ENCODE measurements at places on chromosomes 6 and 20.
A peak's percentile ranks its signal among the peaks of the same experiment; 100 is the strongest.

GRCh38 chr6:104239971-104240370, 619.7 kb downstream of the HACE1 start:
- ATAC-seq, result no peak

- ATAC-seq, result no peak
These were observed 7.8 kb upstream of the NCOA3 start for GRCh38 chr20:47493963-47494293.

GRCh38 chr20:3749689-3750531, 17.4 kb downstream of the HSPA12B start:
- no peak for ATAC-seq

GRCh38 chr6:122726649-122727048, 52.9 kb upstream of the FABP7 start:
- peak; percentile 27 for ATAC-seq

DNA sequence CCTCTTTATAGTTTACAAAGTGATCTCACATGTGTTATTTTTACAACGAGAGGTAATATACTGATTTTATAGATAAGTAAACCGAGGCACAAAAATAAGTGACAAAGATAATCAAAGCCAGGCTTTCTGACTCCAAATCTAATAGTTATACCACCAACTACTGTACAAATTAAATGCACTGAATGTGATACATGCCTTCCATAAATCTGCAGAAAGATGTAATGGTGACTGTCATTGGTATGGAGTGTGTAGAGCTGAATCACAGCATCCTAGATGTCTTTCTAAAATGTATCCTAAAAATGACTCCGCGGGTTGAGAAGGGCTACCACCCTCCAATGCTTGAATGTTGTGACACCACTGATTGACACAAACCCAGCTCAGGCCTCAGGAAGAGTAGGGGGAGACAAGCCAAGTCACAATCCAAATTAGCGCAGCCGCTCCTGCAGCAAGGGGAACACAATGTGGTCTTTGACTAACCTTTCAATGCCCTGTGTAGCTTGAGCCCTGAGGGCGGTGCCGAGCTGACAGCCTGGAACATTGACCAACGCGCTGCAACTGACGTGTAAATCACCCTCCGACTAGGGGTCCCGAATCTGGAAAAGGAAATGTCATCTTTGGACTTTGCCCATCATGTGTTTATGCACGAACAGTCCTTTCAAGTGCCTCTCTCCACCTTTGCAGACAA, 136.8 kb downstream of the OLIG3 start:
- ATAC-seq, result no peak

DNA sequence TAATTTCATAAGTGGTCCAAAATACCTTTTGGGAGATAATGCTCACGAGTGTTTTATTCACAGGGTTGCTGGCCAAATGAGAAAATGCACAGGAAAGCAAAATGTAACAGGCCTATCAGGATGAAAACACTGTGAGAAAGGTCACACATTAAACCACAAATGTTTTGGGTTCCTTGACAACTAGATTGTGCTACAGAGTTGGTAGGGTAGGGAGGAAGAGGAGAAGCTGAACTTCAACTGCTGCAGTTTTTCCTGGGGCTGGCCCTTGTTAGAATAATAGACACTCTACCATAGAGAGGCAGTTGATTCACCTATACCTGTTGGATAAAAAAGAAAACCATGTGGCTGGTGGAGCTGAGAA, 28.1 kb upstream of the PAQR8 start:
- no peak for ATAC-seq

GRCh38 chr20:11124849-11125505, 451.2 kb upstream of the JAG1 start:
- no peak for ATAC-seq

DNA sequence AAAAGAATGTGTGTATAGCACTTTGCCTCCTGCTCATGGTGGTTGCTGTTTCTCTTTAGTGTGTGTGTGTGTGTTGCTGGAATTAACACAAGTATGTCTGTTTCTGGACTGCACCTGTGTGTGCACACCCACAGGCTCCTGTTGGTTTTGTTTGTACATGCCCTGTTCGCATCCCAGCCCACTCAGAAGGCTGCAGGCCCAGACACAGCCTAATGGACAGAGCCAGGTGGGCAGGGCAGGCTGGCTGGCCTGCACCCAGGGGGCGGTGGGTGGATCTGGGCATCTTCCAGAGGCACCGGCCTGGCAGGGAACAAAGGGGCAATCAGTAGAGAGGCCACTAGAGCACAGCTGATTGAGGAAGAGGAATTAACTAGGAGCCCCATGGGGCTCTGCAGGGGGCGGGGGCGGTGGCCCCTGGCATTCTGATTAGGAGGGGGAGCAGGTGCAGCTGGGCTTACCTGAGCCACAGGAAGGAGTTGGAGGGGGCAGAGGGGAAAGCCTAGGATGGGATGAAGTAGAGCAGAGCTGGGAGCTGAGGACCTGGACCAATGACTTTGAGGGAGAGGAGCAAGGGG, 21.9 kb downstream of the CD40 start:
- peak; percentile 37 for ATAC-seq

DNA sequence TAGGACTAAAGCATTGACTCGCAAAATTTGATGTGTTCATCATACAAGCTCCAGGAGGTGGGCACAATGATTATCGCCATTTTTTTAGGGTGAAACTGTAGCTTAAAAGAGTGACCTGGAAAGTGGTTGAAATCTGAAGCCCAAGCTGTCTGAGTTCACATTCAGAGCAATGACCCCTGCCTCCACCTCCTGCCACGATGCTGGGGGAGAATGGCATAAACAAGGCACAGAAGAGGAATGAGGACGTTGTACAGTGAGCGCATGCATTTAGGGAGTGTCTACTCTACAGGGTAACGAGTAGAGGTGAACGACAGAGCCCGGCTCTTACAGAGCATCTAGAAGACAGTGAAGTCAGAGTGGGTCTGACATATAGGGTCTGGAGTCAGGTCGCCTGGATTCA, 37.2 kb downstream of the CNKSR3 start:
- ATAC-seq, result no peak

DNA sequence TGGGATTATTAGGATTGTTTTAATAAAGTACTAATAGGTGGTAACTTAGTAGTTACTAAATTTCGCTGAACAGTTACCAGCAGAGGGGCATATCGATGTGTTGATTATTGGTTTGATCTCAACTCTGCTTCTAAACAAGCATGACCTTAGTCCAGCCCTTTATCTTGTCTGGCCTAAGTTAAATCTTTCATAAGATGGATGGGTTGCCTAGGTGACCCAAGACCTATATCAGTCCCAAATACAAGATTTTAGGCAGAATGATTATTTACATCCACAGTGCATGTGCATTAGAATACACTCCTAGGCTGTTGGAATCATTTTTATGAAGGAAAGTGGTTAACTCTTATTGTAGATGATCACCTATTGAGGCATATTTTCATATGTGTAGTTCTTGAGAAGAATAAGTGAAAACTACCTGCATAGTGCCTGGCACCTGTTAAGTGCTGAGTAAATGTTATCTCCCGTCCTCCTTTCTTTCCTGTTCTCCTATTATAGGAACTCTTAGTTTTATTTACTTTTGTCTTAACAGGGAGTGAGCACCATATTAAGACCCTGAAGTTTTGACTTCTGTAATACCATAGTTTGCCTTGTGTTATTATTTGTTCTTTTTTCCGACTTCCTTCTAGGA, 1.1 kb downstream of the HSF2 start:
- no peak for ATAC-seq

GRCh38 chr20:32201977-32202363, 5.6 kb downstream of the PLAGL2 start:
- no peak for ATAC-seq

DNA sequence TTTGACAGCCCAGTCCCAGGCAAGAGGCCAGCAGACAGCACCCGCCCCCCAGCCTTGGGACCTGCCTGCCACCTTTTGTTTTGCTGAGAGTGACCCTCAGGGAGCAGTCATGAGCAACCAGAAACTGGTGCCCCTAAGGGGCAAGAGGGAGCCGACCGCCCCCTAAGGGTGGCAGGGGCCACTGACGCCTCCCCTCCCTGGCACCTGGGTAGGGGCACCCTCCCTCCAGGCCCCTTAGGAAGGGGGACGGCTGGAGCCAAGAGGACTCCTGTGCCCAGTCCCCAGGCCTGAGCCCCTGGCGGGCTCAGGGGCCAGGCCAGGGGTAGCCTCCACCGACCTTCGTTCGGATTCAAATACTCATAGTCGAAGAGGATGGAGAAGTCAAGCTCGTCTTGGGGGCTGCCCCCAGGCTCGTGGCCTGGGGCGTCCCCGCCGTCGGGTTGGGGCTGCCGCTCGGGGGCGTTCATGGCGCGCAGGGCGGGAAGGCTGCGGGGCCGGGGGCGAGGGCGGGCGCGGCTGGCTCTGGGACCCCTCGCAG, 417 bp downstream of the NFATC2 start:
- ATAC-seq, result peak; percentile 74

DNA sequence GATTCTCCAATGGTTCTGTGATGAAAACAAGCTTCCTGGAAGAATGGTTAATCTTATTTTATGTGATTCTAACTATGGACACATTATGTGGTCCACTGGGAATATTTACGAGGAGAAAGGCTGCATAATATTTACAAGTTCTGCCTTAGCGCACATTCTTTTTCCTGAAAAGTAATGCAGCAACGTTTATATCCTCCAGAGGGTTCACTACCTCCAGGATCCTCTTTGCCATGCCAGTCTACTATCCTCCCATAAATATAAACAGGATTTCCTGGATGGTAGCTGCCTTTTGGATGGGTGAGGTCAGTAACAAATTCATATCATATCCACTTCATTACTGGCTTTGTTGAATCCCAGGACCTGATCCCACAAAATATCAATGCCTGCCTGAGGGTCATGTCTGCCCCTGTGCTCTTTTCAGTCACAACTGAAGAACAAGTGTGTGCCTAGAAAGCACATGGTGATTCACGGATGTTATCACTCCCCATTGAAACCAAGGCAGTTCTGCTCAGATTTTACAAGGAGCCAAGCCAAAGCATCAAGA, 30.4 kb downstream of the ADGRF5 start:
- ATAC-seq, result no peak

DNA sequence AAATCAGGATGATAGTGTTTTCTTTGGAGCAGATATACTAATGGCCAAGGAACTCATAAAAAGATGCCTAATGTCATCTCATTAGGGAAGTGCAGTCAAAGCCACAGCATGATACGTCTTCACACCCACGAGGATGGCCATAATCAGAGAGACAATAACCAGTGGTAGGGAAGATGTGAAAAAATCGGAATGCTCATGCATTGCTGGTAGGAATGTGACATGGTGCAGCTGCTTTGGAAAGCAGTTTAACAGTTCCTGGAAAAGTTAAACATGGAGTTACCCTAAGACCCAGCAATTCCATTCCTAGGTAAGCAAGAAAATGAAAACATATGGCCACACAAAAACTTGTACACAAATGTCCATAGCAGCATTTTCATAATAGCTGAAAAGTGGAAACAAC, 29.9 kb downstream of the BCAS1 start:
- no peak for ATAC-seq

DNA sequence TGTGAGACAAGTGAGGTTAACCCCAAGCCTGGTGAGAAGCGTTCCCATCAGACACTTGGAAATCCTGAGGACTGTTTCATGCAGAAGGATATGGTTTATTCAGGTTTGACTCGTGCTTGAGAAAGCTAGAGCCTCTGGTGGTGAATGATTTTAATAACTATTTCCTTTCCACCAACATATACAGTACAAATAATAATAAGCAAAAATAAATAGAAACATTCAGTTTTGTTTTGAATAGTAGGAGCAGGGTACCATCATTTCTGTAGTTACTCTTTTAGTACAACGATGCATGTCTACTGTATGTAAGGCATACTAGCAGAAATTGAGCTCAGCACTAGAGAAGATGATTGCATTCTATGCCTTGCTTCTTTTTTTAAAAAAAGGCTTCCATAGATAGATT, 33.5 kb downstream of the PLG start:
- no peak for ATAC-seq

- ATAC-seq, result peak; percentile 73
These were observed 16.2 kb downstream of the FKBP1A start for GRCh38 chr20:1376408-1377270.

DNA sequence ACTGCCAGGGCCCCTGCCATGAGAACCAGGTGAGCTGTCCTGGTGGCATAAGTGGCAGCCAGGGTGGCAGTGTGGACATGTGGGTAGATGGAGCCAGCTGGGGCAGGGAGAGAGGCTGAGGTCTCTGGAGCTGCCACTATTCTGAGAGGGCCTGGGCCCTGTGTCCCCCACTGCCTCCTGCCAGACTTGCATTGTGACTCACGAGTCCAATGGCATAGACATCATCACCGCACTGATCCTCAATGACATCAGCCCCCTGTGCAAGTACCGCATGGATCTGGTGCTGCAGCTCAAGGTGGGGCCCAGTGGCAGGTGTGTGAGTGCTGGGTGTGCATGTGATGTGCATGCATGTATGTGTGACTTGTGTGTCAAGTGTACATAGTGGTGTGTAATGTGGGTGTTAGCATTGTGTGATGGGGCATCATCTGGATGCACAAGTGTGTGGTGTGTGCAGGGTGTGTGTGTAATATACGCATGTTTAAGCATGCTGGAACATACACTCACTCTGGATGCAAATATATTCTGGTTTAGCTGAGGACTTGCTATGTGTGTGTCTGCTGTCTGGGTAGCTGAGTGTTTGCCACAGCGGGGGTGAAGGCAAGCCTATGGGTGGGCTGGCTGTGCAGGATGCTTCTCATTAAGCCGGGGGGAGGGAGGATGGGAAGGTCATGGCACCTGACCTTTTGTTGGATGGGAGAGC, 25.1 kb downstream of the UQCC2 start:
- no peak for ATAC-seq

GRCh38 chr6:63565058-63565726, 7.1 kb upstream of the LOC128125822 start:
- no peak for ATAC-seq

DNA sequence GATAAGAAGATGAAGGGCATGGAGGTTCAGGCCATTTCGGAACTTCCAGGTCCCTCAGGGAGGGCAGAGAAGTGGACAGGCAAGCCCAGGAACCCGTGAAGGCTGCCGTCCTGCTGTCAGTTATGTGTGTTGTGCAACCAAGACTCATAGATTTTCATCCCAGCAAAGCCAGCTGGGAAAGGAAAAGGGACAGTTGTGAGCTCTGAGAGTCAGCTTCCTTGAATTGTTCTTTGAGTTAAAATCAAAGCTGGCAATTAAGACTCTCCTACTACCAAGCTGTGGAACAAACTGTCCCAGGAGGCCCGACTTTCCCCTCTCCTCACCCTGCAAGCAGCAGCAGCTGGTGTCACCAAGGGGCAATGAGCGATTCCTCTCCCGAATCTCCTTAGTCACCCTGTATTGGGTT, 46.3 kb upstream of the IYD start:
- no peak for ATAC-seq

DNA sequence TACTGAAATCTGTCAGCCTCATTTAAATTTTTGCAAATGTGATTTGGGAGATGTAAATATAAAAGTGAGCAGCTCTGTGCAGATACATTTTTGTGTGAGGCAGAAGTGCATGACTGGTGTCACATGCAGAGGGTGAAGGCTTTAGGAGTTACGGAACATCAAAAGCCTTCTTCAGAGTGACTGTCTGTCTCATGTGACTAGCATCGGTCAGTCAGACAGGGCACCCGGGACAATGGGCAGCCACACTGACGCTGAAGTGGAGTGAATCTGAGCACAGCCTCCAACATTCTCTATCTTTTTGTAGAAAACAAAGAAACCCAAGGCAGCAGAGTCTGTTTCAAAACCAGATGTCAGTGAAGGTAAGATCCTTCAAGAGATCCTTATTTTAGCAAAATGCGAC, 7.9 kb upstream of the FAM209A start:
- ATAC-seq, result no peak

- ATAC-seq, result no peak
These were observed 274.3 kb downstream of the QKI start for GRCh38 chr6:163688739-163689362.
